ENCODE measurements at places on chromosomes 7 and 10. TPM values are rescaled to one million over a fixed set of nuclear protein-coding genes. Genes with fewer than 3 reads are reported as not detected.

DNA sequence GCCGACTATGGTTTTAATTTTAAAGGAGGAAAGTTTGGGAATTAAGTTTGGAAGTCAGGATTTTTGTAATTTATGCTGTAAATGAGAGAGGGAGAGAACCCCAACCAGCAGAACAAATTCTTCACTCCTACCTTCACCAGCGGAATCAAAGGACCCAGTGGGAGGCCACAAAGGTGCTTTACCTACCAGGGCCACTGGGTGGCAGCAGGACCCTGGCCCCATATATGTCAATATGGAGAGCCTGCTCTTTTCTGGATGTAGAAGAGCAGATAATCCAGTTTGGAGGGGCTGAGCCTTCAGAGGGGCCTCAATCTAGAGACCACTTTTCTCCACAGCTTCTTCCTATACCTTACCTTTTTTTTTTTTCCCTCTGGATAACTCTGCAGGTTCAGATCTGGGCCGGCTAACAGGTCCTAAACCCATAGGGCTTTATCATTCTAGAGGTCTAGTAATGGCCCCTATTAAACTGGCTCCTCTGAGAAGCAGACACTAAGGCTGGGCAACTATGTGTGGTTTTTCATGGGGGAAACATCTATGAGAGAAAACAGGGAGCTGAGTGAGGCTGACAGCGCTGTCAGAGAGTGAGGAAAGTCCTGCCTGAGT lies 8.5 kb upstream of the SCD start:
- no peak overlapping the region for H3K4me3 ChIP-seq
- DNase-seq = no peak
- peaks cover 4% of the 10 kb centered on the region for H3K27me3 ChIP-seq

DNA sequence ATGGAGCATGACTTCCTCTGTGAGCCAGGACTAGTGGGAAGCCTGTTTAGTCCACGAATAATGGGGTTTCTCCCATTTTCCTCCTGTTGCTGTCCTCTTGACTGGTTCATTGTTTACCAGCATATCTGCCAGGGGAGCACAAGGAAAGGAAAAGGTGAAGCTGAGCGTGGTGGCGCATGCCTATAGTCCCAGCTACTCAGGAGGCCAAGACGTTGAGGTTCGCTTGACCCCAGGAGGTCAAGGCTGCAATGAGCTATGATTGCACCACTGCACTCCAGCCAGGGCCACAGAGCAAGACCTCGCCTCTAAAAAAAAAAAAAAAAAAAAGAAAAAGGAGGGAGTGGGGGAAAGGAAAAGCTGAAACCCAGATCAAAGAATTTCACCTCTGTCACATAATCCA lies 5.8 kb upstream of the IL2RA start:
- no peak for DNase-seq
- no peaks in the 10 kb centered on the region for H3K4me1 ChIP-seq
- peaks cover 10% of the 10 kb centered on the region for H3K27me3 ChIP-seq
- no peak overlapping the region for H3K27ac ChIP-seq
- H3K4me3 ChIP-seq = no peak overlapping the region
- no peaks in the 10 kb centered on the region for H3K36me3 ChIP-seq

- no peak for DNase-seq
- peaks cover 26% of the 10 kb centered on the region for H3K36me3 ChIP-seq
- H3K4me1 ChIP-seq = no peaks in the 10 kb centered on the region
- H3K4me3 ChIP-seq = no peak overlapping the region
- no peak overlapping the region for H3K27ac ChIP-seq
Measured at GRCh38 chr7:24718977-24719491, 38.2 kb downstream of the GSDME start.

GRCh38 chr10:104589431-104589830 lies 51.7 kb upstream of the SORCS3 start:
- no peaks in the 10 kb centered on the region for H3K27me3 ChIP-seq
- no peak overlapping the region for H3K27ac ChIP-seq
- DNase-seq = no peak

GRCh38 chr10:3067859-3068179 lies 471 bp downstream of the PFKP start:
- peak overlapping the region; percentile 79 for H3K4me3 ChIP-seq
- H3K27ac ChIP-seq = no peak overlapping the region
- no peaks in the 10 kb centered on the region for H3K36me3 ChIP-seq
- H3K4me1 ChIP-seq = peaks cover 2% of the 10 kb centered on the region
- no peak for DNase-seq

DNA sequence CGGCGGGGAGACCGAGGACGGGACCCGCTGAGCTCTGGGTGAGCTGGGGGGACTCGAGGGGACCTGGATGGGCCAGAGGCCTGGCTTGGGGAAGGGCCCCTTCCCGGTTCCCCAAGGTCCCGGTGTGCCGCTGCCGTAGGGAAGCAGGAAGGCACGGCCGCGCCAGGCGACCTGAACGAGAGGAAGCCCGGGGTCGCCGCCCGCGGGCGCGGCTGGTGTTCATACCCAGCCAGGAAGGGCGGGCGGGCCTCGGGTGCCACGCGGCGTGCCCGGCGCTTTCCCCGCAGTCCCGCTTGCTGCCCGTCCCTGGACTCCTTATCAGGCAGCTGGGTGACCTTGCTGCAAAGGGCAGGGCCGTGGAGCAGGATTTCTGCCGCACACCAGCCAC lies 38.0 kb downstream of the ZNF777 start:
- peaks cover 3% of the 10 kb centered on the region for H3K36me3 ChIP-seq
- H3K4me1 ChIP-seq = peaks cover 6% of the 10 kb centered on the region
- H3K4me3 ChIP-seq = peak overlapping the region; percentile 56
- peak overlapping the region; percentile 48 for H3K27ac ChIP-seq

DNA sequence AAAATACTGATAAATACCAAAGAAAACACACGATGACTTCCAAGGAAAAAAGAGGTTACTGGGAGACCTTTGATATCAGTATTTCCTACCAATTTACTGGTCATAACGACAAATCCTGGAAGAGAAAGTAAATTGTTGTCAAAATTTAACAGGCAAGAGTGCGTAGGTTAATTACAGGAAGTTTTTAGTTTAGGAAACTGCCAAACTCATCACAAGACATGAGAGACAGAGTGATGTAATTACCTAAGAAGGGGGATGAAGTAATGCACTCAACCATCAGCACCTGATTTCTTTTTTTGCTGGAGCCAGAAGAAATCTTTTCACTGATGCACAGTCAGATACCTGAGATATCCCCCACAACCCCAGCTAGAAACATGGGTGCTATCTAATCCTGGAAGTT lies 16.8 kb downstream of the MACC1 start:
- peaks cover 11% of the 10 kb centered on the region for H3K36me3 ChIP-seq
- H3K4me3 ChIP-seq = no peak overlapping the region
- no peak for DNase-seq
- no peak overlapping the region for H3K27ac ChIP-seq
- H3K27me3 ChIP-seq = no peaks in the 10 kb centered on the region

DNA sequence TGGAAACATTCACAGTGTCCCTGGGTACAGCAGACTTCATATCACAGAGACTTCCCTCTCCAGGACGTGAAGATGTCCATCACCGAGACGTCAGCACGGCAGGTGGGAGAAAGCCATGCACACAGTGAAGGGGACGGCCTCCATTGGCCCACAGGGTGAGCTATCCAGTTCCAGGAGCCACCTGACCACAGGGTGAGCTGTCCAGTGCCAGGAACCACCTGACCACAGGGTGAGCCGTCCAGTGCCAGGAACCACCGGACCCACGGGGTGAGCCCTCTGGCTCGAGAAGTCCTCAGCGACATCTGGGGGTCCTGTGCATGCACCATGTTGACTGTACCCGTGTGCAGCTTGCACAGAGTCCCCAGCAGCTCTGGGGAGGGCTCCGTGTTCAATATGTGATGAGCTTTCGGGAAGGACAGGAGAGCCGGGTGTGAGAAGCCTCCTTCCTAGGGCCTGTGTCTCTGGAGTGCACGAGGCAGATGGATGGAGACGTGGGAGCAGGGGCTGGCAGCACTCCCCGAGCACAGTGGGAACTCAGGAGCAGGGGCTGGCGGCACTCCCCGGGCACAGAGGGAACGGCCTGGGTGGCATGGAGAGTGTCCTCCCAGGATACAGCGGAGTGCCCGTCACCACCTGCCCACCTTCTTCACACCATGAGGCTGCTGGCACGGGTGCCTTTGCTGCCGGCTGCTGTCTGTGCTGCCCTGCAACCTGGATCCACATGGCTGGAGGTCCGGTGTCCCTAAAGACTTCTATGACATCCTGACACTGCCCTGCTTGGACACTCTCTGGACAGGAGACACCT lies 616.2 kb downstream of the DNAJB6 start:
- no peaks in the 10 kb centered on the region for H3K36me3 ChIP-seq
- H3K4me3 ChIP-seq = no peak overlapping the region
- H3K27me3 ChIP-seq = no peaks in the 10 kb centered on the region

- no peaks in the 10 kb centered on the region for H3K36me3 ChIP-seq
- H3K4me1 ChIP-seq = peaks cover under 1% of the 10 kb centered on the region
- DNase-seq = peak; percentile 30
- H3K4me3 ChIP-seq = no peak overlapping the region
Measured at GRCh38 chr7:130278860-130279259, 12.2 kb downstream of the CPA2 start.

- H3K4me3 ChIP-seq = no peak overlapping the region
- no peaks in the 10 kb centered on the region for H3K27me3 ChIP-seq
- H3K4me1 ChIP-seq = no peaks in the 10 kb centered on the region
- no peak for DNase-seq
- H3K27ac ChIP-seq = no peak overlapping the region
Measured at GRCh38 chr10:92999191-92999590, 61.4 kb upstream of the CYP26C1 start.

- no peaks in the 10 kb centered on the region for H3K4me1 ChIP-seq
- DNase-seq = no peak
- peaks cover 20% of the 10 kb centered on the region for H3K27me3 ChIP-seq
- no peak overlapping the region for H3K27ac ChIP-seq
- no peaks in the 10 kb centered on the region for H3K36me3 ChIP-seq
Measured at GRCh38 chr7:112201411-112201810, 4.8 kb downstream of the DOCK4 start.

- no peak overlapping the region for H3K27ac ChIP-seq
- H3K27me3 ChIP-seq = no peaks in the 10 kb centered on the region
- H3K4me1 ChIP-seq = peaks cover 23% of the 10 kb centered on the region
- DNase-seq = no peak
- no peaks in the 10 kb centered on the region for H3K36me3 ChIP-seq
Measured at GRCh38 chr10:100873827-100874326, 38.9 kb upstream of the SLF2 start.

GRCh38 chr10:11018855-11019631 lies 1.4 kb downstream of the CELF2 start:
- H3K27ac ChIP-seq = no peak overlapping the region
- H3K4me1 ChIP-seq = no peaks in the 10 kb centered on the region
- H3K27me3 ChIP-seq = peaks cover 32% of the 10 kb centered on the region
- no peaks in the 10 kb centered on the region for H3K36me3 ChIP-seq

GRCh38 chr10:112815269-112816032 lies 134.6 kb upstream of the TCF7L2 start:
- H3K36me3 ChIP-seq = no peaks in the 10 kb centered on the region
- no peaks in the 10 kb centered on the region for H3K27me3 ChIP-seq
- H3K4me1 ChIP-seq = peaks cover 6% of the 10 kb centered on the region
- no peak for DNase-seq
- H3K27ac ChIP-seq = no peak overlapping the region

Gene MET
- polyA plus RNA-seq = 10.6 TPM

Gene LIPF
- polyA plus RNA-seq = not detected

Gene PROSER2
- 6.7 TPM for polyA plus RNA-seq

Gene PRPS1L1
- not detected for polyA plus RNA-seq

Gene SPDYE8
- 0.27 TPM for polyA plus RNA-seq

Gene VGF
- 0.51 TPM for polyA plus RNA-seq

Gene LRRC61
- polyA plus RNA-seq = 22.8 TPM

Gene GPR146
- 4.0 TPM for polyA plus RNA-seq
